T-cell (primary cell): ENCODE measurements at places on chromosomes 5 and 9. TPM values are rescaled to one million over a fixed set of nuclear protein-coding genes. Genes with fewer than 3 reads are reported as not detected.
A peak's percentile ranks its signal among the peaks of the same experiment; 100 is the strongest.

The SLC28A3 gene
- not detected for total RNA-seq

The SLC25A2 gene
- total RNA-seq, result 2.0 TPM

The SH2D3C gene
- 35.3 TPM for total RNA-seq

The ISL1 gene
- not detected for total RNA-seq

The SLC36A2 gene
- not detected for total RNA-seq

GRCh38 chr5:157558681-157559080 is 16.9 kb downstream of the ADAM19 start:
- DNase-seq, result no peak
- H3K27ac ChIP-seq, result no peak overlapping the region
- H3K27me3 ChIP-seq, result no peaks in the 10 kb centered on the region
- H3K4me3 ChIP-seq, result no peak overlapping the region

- DNase-seq, result no peak
- no peak overlapping the region for H3K4me3 ChIP-seq
- no peaks in the 10 kb centered on the region for H3K36me3 ChIP-seq
- H3K4me1 ChIP-seq, result peaks cover 15% of the 10 kb centered on the region
- peak overlapping the region; percentile 54 for H3K27ac ChIP-seq
Observed at GRCh38 chr5:173885054-173885443, 3.1 kb upstream of the CPEB4 start.

GRCh38 chr5:66963559-66963971 is 233.0 kb downstream of the CD180 start:
- H3K4me1 ChIP-seq, result no peaks in the 10 kb centered on the region
- no peak overlapping the region for H3K27ac ChIP-seq
- DNase-seq, result no peak
- H3K4me3 ChIP-seq, result no peak overlapping the region
- peaks cover 6% of the 10 kb centered on the region for H3K27me3 ChIP-seq
- H3K36me3 ChIP-seq, result no peaks in the 10 kb centered on the region

DNA sequence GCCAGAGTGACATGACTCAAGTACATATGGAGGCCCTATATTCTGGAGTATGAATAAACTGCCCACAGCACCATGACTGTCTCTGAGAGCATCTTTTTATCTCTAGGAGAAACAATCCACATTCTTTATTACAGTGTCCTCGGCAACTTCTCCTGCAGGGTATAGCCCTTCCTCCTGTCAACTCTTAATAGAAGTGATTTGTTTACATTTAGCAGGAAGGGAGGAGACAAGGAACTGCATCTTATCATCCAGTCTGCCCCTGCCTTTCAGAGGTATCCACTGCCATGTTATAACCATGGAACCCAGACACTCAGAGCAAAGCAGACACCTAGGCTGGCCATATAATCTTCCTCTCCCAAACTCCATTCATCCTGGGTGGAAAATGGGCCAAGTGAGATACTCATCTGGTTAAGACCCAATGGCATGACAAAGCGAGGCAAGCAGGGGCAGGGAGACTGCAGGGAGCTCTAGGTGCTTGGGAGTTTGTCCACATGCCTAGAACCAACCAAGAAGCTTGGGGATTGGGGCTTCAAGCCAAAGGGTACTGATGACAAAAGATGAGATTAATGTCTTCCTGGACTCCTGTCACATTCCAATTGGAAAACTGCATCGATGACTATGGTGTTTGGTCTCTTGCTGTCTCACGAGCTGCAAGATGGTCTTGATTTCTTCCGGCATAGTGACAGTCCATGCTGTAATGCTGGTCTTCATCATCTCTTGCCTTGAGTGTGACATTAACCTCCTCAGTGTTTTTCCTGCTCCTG is 620.5 kb upstream of the KLF4 start:
- H3K4me3 ChIP-seq, result no peak overlapping the region
- DNase-seq, result no peak
- H3K27ac ChIP-seq, result no peak overlapping the region
- H3K36me3 ChIP-seq, result no peaks in the 10 kb centered on the region
- H3K27me3 ChIP-seq, result no peaks in the 10 kb centered on the region

- H3K36me3 ChIP-seq, result no peaks in the 10 kb centered on the region
- H3K4me3 ChIP-seq, result peak overlapping the region; percentile 94
- H3K27me3 ChIP-seq, result no peaks in the 10 kb centered on the region
- peaks cover 22% of the 10 kb centered on the region for H3K4me1 ChIP-seq
Observed at GRCh38 chr5:141849415-141850243, 28.6 kb downstream of the PCDH1 start.

- no peaks in the 10 kb centered on the region for H3K27me3 ChIP-seq
- no peak overlapping the region for H3K4me3 ChIP-seq
- H3K4me1 ChIP-seq, result no peaks in the 10 kb centered on the region
- no peak for DNase-seq
- no peak overlapping the region for H3K27ac ChIP-seq
Observed at GRCh38 chr5:11104651-11105112, 343.6 kb upstream of the DAP start.

DNA sequence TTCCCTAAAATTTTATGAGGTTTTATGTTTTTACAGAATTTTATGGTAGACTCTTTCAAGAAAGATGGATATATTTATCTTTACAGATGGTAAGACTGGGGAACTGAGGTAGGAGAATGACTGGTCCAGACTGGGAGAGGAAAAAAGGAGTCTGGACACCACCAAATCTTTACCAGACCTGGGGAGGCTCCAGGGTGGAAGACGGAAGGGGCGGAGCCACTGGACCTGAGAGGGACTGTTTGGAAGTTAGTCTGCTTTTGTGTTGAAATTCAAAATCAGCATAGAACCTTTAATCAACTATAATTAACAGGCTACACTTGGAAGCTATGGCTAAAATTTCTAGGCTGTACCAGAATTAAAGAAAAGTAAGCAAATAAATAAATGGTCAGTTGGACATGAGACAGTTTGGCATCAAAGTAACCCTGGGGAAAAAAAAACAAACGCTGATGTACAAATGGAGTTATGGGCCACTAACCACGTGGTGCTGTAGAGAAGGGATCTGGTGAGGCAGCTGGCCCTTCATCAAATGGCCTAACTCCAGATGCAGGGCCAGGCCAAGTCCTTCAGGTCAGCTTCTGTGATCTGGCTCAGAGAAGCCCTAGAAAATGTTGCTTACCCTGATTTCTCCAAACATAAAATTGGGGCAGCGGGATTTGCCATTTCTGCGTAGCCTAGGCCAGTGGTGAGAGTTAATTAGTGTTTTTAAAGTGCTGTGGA is 155.1 kb downstream of the ARSB start:
- no peaks in the 10 kb centered on the region for H3K27me3 ChIP-seq
- H3K4me3 ChIP-seq, result no peak overlapping the region
- no peaks in the 10 kb centered on the region for H3K36me3 ChIP-seq
- H3K4me1 ChIP-seq, result no peaks in the 10 kb centered on the region
- DNase-seq, result no peak

GRCh38 chr5:32565145-32565544 is 20.2 kb upstream of the SUB1 start:
- no peak overlapping the region for H3K4me3 ChIP-seq
- no peaks in the 10 kb centered on the region for H3K36me3 ChIP-seq
- H3K27ac ChIP-seq, result no peak overlapping the region
- no peaks in the 10 kb centered on the region for H3K27me3 ChIP-seq

- no peaks in the 10 kb centered on the region for H3K27me3 ChIP-seq
- no peaks in the 10 kb centered on the region for H3K4me1 ChIP-seq
- H3K4me3 ChIP-seq, result no peak overlapping the region
- no peak overlapping the region for H3K27ac ChIP-seq
Observed at GRCh38 chr9:25224309-25224708, 453.9 kb downstream of the TUSC1 start.

DNA sequence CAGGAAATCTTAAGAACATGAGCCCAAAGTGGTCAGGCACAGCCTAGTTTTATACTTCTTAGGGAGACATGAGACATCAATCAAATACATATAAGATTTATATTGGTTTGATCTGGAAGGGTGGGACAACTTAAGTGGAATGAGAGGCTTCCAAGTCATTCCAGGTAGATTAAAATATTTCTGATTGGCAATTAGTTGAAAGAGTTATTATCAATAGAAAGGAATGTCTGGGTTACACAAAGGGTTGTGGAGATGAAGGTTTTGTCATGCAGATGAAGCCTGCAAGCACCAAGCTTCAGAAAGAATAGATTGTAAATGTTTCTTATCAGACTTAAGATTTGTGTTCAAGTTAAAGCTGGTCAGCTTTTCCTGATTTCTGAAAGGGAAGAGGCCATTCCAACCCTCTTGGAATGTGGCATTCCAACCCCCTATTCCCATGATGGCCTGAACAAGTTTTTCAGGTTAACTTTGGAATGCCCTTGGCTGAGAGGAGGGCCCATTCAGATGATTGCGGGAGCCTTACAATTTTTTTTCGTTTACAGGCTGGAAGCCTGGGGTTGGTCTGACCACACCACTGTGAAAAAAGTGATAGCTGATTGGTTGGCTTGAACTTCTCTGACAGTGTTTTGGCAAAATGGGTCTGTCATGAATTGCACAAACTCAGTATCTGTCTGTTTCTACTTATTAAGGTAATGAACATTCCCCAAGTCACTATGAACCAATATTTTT is 245.6 kb upstream of the RAI14 start:
- no peaks in the 10 kb centered on the region for H3K27me3 ChIP-seq
- no peak overlapping the region for H3K4me3 ChIP-seq
- no peaks in the 10 kb centered on the region for H3K36me3 ChIP-seq
- no peak overlapping the region for H3K27ac ChIP-seq
- DNase-seq, result no peak

DNA sequence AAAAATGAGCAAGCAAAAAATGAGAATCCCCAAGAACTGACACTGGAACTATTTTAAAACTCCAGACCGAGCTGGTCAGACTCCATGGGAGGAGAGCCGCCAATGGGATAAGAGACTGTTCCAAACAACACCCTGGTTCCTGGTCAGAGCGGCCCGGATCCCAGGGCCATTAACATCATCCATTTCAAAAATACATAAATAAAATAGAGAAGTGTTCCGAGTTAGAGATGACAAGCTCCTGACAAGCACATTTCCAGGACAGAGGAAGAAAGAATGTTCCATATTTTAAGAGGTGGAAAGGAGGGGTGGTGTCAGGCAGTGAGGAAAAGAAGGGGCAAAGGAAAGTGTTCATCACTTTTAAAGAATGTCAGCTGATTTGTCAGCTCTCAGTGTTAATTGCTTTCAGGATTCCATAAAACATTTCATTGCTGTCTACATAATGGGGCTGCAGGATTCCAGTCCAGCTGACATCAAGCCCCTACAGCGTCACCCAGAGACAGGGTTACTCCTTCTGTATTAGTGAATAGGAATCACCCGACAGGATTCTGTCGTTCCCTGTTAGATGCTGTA is 202.5 kb upstream of the TRIM32 start:
- no peak overlapping the region for H3K27ac ChIP-seq
- H3K36me3 ChIP-seq, result no peaks in the 10 kb centered on the region
- H3K27me3 ChIP-seq, result no peaks in the 10 kb centered on the region

DNA sequence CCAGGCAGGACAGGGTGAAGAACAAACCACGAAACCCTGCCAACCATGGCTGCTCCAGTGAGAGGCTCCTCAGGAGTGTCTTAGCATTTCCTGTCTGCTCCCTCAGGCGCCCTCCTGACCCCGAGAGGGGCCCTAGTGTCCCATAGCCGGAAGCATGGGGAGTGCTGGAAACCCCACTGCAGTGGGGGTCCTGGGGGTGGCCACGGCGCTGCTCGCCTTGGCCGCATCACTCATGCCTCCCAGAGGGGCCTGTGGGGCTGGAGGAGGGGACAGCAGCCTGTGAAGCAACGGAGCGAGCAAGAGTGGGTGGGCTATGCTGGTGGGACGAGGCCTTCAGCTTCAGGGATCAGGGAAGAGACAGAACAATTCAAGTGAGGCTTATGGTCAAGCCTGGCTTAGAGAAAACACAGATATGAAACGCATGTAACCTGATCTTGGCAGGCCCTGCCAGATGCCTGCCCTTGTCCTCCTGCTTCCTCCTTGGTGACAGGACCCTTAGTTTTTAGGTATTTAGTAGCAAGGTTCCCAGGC is 219.1 kb downstream of the FANCC start:
- DNase-seq, result no peak
- H3K4me3 ChIP-seq, result no peak overlapping the region
- H3K27me3 ChIP-seq, result no peaks in the 10 kb centered on the region
- H3K36me3 ChIP-seq, result no peaks in the 10 kb centered on the region
- no peak overlapping the region for H3K27ac ChIP-seq
- H3K4me1 ChIP-seq, result no peaks in the 10 kb centered on the region

DNA sequence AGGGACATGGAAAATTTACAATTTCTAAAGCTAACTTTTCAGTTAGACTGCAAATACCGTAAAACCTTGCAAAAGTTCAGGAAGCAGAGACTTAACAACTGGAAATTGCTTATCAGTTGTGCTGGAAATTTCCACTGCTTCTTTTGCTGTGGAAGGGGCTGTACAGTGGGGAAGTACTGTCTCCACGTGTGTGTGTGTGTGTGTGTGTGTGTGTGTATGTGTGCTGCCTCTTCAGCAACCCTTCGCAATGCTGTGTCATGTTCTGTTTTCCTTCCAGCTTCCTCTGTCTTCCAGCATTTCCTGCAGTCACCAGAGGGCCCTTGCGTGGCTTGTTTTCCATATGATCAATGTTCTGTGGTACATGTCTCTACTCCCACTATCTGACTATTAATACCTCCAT is 87.5 kb upstream of the RANBP3L start:
- H3K4me3 ChIP-seq, result no peak overlapping the region
- H3K27me3 ChIP-seq, result no peaks in the 10 kb centered on the region
- no peak for DNase-seq
- no peak overlapping the region for H3K27ac ChIP-seq
- no peaks in the 10 kb centered on the region for H3K36me3 ChIP-seq

DNA sequence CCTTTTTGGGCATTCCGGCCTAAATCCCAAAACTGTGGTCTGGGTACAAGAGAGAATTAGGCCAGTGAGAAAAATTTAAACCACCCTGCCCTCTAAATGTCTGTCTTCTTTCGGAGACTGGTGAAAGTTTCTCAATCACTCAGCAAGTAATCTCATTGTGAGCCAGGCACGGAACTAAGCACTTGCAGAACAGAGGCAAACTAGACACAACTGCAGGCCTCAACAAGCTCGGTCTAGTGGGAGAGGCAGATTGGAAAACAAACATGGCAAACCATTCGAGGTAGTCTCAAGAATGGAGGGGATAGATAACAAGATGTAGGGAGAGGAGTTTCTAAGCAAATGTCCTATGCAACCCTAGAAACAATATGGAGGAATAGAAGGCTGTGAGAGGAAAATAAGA is 8.9 kb upstream of the C5orf58 start:
- H3K4me3 ChIP-seq, result no peak overlapping the region
- DNase-seq, result no peak
- H3K4me1 ChIP-seq, result peaks cover 5% of the 10 kb centered on the region
- H3K27me3 ChIP-seq, result no peaks in the 10 kb centered on the region
- H3K27ac ChIP-seq, result no peak overlapping the region

DNA sequence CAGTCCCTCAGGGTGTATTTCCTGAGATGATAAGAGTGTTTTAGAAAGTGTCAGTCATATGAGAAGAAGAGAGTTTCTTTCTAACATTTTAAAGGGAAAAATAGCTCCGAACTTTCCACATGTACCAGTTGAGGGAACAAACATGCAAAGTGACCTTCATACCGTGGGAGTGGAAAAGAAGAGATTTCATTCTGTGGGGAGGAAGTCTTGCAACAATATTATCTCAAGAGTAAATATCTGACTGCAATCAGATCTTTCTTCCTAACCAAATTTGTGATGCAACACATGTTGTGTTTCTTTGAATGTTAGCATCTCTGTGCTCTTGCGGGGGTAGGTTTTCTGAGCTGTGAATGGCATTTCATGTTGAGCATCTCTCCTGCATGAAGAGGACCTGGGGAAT is 30.6 kb downstream of the ANKRD55 start:
- H3K4me1 ChIP-seq, result peaks cover 7% of the 10 kb centered on the region
- H3K4me3 ChIP-seq, result no peak overlapping the region
- H3K36me3 ChIP-seq, result no peaks in the 10 kb centered on the region
- DNase-seq, result no peak
- no peaks in the 10 kb centered on the region for H3K27me3 ChIP-seq

- DNase-seq, result no peak
- H3K4me3 ChIP-seq, result no peak overlapping the region
- H3K27ac ChIP-seq, result no peak overlapping the region
- no peaks in the 10 kb centered on the region for H3K36me3 ChIP-seq
- H3K27me3 ChIP-seq, result no peaks in the 10 kb centered on the region
Observed at GRCh38 chr5:65067147-65067506, 298.4 kb downstream of the CWC27 start.
